ENCODE measurements at places on chromosomes 5 and 9.

DNA sequence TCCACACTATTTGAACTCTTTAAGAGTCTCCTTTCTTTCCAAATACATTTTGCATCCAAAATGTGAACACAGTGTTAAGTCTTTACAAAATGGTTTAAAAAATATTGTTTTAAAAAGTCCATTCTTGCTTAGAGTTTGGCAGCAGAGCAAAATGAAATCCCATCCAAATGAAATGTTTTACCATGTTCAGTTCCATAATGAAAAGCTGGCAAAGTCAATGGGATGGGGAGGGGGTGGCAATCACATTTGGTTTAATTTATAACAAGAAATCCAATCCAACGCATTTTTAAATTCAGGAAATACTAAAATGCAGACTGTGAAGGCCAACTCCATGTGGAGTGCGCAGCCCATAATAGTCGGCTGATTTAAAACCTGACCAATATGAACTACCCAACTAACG, 39.4 kb downstream of the MRPL36 start:
- no peak for DNase-seq

- DNase-seq = no peak
Observed at GRCh38 chr5:125708583-125708982, 714.6 kb upstream of the GRAMD2B start.

DNA sequence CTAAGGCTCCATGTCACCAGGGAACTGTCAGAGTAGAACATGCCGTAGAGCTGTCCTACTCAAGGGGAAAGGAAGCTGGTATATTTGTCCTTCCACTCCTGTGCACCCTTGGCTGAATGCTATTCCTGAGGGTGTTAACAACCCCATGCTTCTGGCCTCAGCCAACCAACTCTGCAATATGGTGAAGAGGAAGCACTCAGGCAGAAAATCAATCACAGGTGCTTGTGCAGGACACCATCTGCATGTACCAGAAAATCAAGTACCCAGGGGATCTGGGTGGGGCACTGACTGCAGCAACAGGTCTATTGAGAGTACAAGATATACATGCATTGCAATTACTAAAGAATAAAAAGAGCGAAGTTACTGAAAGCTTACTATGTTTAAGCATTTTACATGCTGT, 51.4 kb upstream of the NEK6 start:
- no peak for DNase-seq

GRCh38 chr9:108634672-108635462, 220.9 kb downstream of the ACTL7B start:
- DNase-seq = no peak

- DNase-seq = no peak
Observed at GRCh38 chr5:31626156-31626555, 12.8 kb upstream of the PDZD2 start.

GRCh38 chr5:11502783-11503182, 401.5 kb downstream of the CTNND2 start:
- no peak for DNase-seq

DNA sequence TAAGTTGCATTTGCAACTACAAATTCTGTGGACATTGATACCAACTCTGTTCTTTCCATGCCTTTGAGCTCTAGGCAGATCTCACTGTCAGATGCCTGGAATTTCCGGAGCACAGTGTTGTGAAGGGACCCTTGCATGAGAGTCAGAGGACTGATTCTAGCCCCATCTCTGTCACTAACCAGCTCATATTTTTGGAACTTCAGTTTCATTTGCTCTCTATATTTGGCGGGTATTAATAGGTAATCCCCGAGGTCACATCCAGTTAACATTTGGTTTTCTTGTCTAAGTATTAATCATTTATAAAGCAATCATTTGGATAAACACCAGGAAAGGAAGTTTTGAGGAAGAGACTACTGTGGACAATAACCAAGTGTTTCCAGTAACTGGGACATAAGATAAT, 115.7 kb downstream of the MAN2A1 start:
- no peak for DNase-seq

DNA sequence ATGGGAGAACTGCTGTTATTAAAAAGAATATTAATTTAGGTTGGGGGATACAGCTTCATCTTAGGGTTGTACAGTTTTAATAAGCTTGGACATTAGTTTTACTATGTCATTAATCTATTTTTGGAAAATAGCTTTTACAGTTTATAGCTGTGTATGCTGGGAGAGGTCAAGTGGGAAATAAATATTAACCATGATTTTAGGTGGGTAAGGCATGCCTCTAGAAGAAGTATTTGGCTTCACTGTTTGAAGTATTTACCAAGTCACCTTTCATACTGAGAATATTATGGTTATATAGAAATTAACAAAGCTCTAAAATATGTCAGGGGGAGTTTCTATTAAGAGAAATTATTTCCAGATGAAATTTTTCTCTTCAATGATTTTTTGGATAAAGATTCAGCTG, 5.2 kb downstream of the C5orf22 start:
- no peak for DNase-seq

DNA sequence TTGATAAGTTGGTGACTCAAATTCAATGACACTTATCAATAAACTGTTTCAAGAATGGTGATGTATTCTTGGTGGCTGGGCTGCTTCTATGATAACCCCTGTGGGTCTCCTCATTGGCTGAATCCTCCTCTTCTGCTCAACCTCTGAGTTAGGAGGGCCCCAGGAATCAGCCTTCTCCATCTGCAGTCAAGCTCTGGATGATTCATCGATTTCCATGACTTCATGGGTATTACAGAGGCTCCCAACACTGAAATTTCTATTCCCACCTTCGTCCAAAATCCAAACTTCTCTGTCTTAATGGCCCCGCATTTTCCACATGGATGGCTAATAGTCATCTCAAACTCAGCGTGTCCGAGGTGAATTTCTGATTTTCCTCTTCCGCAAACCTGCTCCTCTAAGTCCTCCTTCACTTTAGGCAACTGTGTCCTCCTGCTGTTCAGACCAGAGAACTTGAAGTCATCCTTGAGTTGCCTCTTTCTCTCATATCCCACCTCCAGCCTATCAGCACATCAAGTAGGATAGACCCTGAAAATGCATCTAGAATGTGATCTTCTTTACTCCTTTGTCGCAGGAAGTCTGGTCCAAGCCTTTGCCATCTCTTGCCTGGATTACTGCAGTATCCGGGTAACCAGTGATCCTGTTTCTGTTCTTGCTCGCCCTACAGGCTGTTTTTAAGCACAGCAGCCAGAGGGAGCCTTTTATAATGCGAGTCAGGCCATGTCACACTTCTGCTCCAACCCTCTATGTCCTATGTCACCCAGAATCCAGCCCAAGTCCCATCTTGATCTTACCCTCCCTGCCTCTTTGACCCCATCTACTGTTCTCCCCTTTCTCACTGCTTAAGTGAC, 41.4 kb upstream of the IL7R start:
- no peak for DNase-seq

DNA sequence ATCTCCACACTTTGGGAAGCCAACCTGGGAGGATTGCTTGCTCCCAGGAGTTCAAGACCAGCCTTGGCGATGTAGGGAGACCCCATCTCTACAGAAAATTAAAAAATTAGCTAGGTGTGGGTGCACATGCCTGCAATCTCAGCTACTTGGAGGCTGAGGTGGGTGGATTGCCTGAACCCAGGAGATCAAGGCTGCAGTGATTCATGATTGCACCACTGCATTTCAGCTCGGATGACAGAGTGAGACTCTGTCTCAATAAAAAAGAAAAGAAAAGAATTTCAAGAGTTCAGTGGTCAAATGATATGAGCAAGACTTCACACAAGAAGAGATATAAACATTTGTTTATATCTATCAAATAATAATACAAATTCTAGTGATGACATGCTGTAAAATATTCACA, 23.0 kb upstream of the MTAP start:
- no peak for DNase-seq

DNA sequence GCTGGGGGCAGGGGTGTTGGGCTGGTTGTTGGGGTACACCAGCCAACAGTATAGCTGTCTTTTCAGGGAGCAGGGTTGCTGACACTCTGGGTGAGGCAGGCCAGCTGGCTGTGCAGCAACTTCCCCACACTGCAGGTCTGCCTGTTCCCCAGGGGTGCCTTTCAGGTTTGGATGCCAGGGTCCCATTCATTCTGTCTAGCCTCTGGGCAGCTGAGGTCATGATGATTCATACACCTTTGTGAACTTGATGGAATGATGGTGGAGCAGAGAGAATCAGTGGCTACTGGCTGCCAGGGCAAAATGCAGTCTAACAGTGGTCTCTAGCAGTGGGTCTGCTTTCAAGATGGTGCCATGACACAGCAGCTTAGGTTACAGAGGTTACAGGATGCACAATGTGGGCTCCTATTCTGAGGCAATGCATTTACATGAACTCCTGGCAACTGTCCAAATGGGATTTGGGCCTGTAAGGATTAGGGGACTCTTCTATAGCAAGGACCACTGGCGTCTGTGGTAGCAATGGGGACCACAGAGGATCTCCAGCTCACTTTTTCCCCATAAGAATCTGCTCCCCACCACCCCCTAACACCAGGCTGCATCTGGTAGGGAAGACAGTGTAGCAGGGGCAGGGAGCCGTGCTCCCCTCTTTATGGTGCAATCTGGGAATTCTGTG, 103.7 kb downstream of the FEM1C start:
- DNase-seq = no peak

DNA sequence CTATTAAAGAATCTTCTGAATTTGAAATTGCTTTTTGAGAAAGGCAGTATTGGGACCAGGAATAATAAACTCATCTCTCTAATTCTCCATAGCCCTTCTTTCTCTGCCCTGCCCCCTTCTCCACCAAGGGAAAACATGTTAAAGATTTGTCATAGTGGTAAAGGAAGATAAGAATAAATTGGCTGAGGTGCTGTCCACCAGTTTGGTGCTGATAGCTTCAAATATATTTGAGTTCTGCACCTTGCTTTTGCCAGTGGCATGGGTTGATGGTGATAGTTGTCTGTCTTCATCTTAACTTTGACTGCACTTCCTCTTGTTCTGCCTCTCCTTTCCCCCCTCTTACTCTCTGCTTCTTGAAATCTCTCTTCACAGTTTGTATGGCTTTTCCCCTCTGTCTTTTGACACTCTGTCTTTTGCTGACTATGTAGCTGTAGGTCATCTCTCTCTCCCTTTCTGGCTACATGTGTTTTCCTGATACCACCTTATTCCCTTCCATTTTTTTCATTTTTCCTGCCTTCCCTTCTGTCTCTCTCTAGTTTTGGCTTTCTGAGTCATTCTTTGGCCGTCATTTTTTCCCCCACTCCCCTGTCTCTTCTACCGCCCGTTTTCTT, 56.6 kb downstream of the NDUFS4 start:
- no peak for DNase-seq

GRCh38 chr5:148585988-148586387, 68.3 kb downstream of the HTR4 start:
- DNase-seq = no peak

- DNase-seq = no peak
Observed at GRCh38 chr5:37830348-37830747, 9.5 kb downstream of the GDNF start.

DNA sequence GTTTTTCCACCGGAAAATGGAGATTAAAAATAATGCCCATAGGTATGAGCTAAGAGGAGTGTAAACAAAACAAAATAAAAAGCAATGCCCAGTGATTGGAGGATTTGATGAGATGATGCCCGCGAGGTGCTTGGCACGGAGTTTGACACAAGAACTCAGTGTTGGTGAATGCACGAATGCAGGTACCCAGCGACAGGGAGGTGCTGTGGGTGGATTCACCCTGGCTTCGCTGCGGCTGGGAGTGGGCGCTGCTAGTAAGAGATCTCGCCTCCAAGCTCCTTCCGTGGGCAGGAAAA, 526 bp upstream of the STXBP1 start:
- DNase-seq = no peak

DNA sequence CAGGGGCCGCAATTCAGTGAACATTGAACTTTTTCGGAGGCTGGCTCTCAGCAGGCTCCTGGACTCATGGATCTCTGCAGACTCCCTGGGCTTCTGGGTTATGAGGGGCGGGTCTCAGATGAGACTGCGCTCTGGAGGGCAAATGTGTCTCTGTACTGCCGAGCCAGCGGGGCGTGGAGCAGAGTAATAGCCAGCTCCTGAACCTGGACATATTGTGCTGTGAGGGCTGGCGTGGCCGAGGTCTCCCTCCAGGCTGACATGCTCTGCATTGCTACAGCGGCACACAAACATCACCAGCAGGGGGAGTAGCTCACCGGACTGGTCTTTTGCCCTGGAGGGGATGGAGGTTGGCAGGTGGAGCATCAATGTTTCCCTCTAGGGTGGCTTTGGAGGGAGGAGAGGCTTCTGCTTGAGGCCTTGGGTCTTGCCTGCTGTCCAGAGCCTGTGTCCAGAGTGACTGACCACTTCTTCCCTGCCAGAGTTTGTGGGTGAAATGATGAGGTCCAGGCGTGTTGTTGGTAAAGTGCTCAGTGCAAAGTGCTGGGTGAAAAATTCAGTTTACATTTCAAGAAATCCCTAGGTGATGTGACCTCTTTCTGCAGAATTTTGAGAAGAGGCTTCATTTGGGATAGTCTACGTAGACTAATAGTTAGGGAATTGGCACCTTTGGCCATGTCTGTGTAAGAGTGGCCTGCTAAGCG, 10.9 kb upstream of the GADD45G start:
- DNase-seq = no peak

DNA sequence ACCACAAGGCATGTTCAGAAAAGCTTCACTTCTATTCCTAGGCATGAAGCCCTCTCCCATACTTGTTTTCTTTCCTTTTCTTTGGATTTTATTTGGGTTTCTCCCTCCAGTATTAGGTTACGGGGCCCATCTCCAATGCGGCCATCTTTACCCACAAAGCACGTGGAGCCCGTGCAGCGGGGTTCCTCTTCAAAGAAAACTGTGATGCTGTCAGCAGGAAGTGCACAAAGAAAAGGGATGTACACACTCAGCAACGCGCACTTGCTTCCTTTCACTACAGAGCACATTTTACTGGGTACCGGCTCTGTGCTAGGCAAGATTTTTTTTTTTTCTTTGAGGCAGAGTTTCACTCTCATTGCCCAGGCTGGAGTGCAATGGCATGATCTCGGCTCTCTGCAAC, 106.6 kb downstream of the COL23A1 start:
- DNase-seq = no peak

DNA sequence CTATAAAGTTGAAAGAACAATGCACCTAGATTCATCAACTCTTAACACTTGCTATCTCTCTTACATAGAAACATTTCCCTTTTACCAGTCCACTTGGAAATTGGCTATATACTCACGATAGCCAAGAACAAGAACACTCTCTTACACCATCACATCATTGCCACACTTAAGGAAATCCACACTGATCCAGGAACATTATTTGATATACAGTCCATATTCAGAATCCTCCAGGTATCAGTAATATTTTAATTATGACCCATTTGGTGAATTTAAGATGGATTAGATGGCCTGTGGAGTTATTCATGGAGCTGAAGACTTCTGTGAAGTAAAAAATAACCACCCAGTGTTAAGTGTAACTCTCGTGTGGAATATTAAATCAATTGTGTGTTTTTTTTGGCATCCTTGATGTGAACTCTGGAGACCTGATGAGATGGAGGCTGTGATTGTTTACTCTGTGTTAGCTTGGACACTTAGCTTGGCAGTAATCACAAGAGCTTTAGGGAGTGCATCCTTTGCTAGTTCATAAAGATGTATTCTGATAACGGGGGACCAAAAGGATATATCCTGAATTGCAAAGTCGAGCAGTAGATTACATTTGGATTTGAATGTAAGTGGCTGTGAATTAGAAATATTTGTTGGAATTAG, 52.0 kb upstream of the ABL1 start:
- no peak for DNase-seq
